ENCODE measurements at places on chromosomes 13 and 19. TPM values are rescaled to one million over a fixed set of nuclear protein-coding genes. Genes with fewer than 3 reads are reported as not detected.
A peak's percentile ranks its signal among the peaks of the same experiment; 100 is the strongest.

The NOVA2 gene
- not detected for total RNA-seq

The ZNF578 gene
- 3.6 TPM for total RNA-seq

DNA sequence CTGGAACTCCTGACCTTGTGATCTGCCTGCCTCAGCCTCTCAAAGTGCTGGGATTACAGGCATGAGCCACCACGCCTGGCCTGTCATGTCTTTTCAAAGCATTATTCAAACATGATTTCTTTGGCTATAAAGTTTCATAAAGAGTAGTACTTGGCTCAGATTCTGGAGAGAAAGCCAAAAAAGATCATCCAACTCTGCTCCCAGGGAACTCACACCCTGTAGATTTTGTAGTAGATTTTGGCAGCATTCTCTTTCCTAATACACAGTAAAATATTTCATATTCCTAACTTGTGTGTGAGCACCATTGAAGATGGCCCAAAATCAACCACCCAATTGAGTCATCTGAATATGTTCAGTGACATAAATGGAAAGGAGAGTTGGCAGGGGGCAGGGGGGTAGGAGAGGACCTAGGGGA is 48.4 kb downstream of the CAB39L start:
- no peak for DNase-seq

The UNC13A gene
- 0.09 TPM for total RNA-seq

The C19orf73 gene
- total RNA-seq = 1.7 TPM

DNA sequence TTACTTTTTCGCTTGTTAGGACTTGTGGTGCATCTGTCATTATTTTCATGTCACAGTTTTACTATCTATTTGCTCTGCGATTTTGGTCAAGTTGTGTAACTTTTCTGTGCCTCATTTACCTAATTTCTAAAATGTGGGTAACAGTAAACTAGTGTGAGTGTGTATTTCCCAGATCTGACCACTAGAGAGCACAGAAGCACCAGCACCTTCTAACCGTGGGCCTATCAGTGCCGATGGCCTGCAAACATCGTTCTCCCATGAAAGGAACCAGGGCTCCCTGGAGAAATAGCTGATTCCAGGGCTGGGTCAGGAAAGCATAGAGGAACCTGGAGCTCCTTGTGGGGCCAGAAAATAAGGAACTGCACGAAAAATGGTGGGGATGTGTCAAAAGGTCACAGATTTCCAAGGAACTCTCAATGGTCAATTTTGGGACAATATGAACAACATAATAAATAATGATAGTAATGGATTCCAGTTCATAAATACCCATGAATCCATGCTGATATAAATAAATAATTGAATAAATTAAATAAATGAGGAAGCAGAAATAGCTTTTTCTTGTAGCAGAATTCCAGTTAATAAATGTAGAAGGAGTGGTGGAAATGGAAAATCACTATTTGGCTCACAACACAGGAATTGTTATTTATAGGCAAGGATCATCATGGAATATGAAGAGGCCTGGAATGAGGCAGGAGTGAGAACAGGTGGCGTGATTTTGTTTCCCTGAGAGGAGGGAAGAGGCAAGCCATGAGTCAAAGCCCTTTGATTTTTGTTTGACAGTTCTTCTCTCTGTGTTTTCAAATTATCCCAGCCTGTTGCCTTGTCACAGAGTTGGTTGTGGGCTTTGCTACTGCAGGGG is 31.1 kb downstream of the CEACAM8 start:
- DNase-seq = peak; percentile 9

DNA sequence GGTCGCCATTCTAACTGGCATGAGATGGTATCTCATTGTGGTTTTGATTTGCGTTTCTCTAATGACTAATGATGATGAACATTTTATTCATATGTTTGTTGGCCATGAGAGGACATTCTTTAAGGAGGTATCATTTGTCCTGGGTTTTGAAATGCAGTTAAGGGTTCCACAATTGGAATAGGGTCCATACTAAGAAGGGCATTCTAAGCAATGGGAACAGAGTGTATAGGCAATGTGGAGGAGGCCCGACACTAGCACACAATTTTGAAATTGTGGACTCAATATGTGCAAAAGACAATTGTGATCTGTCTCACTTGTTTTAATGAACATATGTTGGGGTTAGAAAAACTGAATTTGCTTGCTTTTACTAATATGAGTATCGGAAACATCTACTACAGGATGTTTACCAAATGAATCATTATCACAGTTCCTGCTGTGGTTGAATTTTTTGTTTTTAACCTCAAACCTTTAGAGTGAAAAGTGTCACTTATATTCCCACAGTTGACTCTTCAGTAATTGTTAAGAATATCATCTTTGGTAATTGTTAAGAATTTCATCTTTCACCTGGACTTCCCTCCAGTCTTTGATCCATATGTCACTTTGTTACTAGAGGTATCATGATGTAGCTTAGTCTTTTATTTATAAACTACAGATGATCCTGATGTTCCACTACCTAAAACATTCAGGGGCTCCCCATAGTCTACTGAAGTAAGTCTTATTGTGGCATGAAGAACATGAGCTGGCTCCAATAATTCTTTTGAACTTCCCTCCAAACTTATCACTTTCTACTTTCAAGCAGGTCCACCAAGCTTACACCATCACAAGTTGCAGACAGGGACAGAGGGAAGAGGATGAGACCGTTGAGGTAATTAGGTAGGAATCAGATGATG is 109.7 kb upstream of the KLF12 start:
- DNase-seq = no peak

- DNase-seq = no peak
Measured at GRCh38 chr19:37593996-37594303, 642 bp downstream of the ZNF571 start.

DNA sequence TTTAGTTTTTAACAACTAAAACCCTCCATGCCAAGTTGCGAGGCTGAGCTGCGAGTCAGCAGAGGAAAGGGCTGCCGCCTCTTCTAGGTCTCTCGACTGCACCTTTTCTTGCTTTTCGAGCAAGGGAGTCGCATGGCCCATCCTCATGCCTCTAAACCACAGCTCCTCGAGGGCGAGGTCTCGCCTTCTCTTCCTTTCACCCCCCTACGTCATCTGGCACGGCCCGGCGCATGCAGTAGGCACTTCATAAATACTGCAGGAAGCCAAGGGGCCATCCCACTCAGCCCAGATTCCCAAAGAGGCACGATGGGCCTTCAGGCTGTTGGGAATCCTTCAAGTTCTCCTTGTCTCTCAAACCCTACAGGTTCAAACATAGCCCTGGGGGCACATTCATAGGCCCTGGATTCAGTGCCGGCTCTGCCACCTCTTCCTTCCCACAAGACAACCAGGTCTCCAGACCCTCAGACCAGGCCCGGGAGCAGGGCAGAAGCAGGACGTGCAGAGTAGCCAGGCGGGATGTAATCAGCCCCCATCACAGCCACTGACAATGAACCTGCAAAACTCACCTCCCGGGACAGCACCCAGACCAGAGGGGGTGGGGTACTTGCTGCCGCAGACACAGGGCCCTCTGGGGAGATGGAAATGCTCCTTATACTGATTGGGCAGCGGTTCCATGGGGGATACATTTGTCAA is 41.7 kb downstream of the GGACT start:
- no peak for DNase-seq

DNA sequence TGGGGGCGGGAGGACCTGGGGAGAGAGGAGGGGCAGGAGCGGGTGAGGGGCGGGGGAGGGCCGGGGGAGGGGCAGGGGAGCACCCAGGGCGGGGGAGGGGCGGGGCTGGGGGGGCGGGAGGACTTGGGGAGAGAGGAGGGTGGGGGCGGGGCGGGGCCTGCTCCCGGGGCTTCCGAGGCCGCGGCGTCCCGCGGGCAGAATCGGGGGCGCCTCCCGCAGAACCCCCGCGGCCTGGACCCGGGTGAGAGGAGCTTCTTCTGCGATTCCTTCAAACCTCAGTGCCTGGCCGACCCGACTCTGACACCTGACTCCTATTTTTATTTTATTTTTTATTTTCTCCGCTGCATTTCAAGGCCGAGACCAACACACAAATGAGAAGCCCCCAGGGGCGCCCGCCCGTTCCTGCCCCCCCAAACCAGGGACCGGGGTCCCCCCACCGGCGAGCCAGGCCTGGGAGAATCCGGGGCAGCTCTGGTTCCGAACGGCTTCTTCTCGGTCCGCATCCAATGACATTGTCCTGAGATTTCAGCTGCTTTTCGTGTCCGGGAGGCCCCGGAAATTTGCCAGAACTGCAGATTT is 470 bp upstream of the GRTP1 start:
- no peak for DNase-seq

- no peak for DNase-seq
Measured at GRCh38 chr13:51628059-51628852, 44.0 kb downstream of the WDFY2 start.

The CPAMD8 gene
- total RNA-seq = 3.0 TPM

GRCh38 chr13:90055121-90055520 is 1292.4 kb upstream of the MIR17HG start:
- no peak for DNase-seq

The BCL2L12 gene
- 21.9 TPM for total RNA-seq

The FKRP gene
- 24.4 TPM for total RNA-seq

The TSKS gene
- total RNA-seq = 0.90 TPM

DNA sequence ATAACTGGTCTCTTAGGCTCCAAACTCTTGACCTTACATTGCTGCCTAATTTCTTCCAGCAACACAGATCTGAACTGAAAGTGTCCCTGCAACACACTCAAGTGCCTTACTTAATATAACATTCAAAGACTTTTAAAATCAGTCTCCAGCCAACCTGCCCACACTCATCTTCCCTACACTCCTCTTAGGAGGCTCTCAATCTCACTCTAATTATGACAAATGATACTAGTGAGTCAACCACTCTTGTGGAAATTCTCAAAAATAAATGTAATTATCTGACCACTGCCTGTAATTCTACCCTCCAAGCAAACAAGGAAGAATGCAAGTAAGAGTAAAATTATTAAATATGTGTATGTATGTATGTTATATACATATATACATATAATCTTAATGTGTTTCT is 348.1 kb upstream of the MIR17HG start:
- no peak for DNase-seq

The MLNR gene
- total RNA-seq = not detected

The PSG7 gene
- total RNA-seq = not detected

DNA sequence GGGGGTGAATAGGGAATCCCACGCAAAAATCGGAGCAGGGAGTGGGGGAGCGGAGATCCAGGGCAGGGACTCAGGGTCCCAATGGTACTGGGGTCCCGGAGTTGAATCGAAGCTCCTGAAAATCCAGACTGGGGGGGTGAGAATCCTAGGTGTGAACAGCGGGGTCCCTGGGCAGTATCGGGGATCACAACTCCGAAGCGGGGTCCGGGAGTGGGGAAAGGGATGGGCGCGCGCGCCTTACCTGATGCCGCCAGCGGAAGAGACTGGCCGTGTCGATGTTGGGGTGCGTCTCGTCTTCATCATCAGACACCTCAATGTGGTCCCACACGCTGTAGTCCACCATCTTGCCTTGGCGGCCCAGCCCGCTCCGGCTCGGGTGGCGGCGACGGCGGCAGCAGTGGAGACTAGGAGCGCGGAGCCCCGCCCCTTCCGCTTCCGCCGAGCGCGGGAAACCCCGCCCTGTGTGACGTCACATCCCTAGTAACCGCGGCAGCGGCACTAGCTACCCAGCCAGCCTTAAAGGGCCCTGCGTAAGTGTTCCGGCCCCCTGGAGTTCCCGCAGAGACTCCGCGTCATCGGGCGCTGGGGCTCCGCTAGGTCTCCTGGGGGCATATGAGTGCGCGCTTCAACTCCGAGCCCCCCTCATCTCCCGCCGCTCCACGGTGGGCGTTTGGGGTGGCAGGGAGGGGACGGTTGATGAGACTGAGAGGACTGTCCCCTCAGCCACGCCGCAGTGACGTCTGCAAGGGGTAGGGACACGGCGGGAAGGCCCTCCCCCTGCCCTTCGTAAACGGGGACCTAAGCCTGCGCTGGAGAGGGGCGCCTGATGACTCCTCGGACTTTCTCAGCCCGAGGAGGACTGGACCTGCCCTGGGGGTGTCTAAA is at the start of gene CDC37:
TSS of gene CDC37 (minus strand) at position 406 of the 885 bp plus-strand sequence. CDS start at position 343, 63 bp downstream.
- DNase-seq = peak; percentile 97

The OR7A5 gene
- not detected for total RNA-seq

DNA sequence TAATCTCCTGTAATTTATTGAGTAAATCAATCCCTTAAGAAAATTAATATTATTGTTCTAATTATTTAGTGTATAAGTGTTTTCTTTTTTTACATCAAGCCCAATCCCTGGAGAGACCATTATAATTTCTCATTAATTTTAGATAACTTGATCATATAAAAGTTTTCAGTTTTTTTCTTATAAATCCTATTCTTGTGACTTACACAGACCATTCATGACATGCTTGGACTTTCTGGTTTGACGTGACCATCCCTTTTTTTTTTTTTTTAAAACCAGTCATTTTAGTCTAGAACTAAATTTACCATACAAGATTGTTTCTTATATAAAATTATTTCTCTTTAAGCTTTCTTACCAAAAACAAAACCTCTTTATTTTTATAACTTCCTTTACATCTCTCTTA is 5.4 kb upstream of the MTRF1 start:
- peak; percentile 4 for DNase-seq

DNA sequence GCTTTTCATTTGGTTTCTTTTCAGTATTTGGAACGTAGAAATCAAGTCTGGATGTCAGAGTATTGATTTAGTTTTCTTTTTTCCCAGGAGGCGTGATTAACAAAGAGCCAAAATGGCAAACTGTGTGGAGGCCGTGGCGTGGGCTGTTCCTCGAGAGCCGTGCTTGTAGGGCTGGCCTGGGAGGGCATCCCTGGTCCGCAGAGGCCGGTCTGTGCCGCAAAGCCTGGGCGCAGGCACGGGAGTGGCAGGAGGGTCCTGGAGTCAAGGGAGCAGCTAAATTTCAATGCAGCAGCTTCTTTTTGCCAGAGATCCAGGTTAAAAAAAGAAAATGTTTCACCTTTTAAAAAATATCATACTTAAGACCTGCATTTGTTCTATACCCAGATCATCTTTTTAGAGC is 13.1 kb upstream of the MCF2L start:
- no peak for DNase-seq

The ZNF135 gene
- 0.47 TPM for total RNA-seq

The TGFBR3L gene
- total RNA-seq = 1.00 TPM

The ZNF121 gene
- 47.2 TPM for total RNA-seq

- DNase-seq = no peak
Measured at GRCh38 chr19:28443361-28443760, 769.6 kb downstream of the UQCRFS1 start.

GRCh38 chr19:51565583-51565982 is 5.5 kb upstream of the ZNF175 start:
- no peak for DNase-seq

DNA sequence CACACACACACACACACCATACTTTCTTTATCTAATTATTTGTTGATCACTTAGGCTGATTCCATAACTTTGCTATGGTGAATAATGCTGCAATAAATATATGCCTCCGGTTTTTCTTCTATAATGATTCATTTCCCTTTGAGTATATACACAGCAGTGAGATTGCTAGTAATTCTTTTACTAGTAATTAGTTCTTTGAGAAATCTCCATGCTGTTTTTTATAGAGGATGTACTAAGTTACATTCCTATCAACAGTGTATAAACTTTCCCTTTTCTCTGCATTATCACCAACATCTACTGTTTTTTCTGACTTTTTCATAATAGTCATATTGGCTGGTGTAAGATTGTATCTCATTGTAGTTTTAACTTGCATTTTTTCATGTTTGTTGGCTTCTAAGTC is 1405.1 kb downstream of the PCDH9 start:
- DNase-seq = no peak

GRCh38 chr13:26932465-26932864 is 171.9 kb upstream of the GPR12 start:
- DNase-seq = no peak

The CGB2 gene
- total RNA-seq = not detected

GRCh38 chr13:106118996-106119395 is 416.5 kb downstream of the EFNB2 start:
- no peak for DNase-seq
